ENCODE measurements at places on chromosomes 11 and 22.
A peak's percentile ranks its signal among the peaks of the same experiment; 100 is the strongest.

GRCh38 chr11:3230636-3231549, 1.3 kb downstream of the MRGPRE start:
- DNase-seq: no peak

DNA sequence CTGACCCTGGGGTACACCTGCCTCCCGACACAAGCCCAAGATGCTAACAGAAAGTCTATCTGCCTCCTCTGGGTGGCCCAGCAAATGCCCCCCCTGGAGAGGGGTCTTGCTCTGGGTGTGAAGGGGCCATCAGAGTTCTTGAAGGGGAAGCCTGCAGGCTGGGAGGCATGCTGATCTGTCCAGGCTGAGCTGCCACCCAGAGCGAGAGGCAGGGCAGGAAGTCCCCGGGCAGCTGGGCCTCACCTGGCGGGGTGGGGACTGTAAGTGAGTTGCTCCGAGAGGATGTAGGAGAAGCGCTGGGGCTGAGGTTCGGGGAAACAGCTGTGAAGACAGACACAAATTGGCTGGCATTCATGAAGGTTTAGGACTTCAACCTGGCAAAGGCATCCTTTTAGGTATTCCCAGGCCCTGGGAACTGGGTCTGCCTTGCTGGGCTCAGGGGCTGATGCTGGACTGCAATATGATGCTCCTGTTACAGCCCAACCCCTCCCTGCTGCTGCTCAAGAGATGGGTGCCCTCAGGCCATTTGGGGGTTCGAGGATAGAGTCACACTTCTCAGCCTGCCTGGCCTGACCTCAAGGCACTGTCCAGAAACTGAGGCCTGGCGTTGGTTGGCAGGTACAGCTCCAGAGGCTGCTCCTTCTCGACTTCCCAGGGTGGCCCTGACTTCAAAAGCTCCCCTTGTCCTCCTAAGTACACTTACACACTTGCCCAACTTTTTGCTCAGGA, 60.2 kb upstream of the LYVE1 start:
- no peak for DNase-seq

DNA sequence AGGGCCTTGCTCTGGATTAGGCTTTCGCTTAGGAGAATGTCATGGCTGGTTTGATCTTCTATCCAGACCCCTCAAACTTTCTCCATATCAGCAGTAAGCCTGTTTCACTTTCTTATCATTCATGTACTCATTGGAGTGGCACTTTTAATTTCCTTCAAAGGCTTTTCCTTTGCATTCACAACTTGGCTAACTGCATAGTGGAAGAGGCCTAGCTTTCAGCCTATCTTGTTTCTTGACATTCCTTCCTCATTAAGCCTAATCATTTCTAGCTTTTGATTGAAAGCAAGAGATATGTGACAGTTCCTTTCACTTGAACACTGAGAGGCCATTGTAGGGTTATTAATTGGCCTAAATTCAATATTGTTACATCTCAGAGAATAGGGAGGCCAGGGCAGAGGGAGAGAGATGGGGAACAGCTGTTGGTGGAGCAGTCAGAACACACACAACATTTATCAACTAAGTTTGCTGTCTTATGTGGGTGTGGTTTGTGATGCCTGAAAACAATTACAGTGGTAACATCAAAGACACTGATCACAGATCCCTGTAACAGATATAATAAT, 37.7 kb upstream of the APOBEC3A start:
- no peak for DNase-seq

DNA sequence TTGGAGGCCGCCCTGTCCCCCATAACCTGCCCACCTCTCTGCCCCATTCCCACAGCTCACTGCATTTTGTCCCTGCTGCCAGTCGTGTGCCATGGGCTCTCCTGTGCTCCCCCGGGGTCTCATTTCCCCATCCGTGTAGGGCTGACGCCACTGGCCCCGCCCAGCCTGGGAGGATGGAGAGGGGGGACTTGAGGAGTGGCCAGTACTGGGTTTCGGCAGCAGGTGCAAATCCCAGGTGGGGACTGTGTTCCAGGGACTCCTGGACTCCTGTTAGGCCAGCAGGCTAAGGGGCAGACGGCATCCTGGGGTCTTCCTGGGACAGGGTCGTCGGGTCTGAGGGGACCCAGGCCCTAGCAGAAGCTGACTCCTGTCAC, 1.2 kb upstream of the MYO7A start:
- no peak for DNase-seq

- DNase-seq: peak; percentile 7
Observed at GRCh38 chr11:90250970-90251369, 28.1 kb upstream of the CHORDC1 start.

All from activated CD4-positive, alpha-beta T cell treated with anti-CD3 and anti-CD28 coated beads, Interleukin-2, Interleukin-4, amounts not matched to agents 100 ng/mL and 50 ng/mL, durations not matched to agents 16 hours and 8 hours (primary cell).